ENCODE measurements at places on chromosomes 13 and 19.

- DNase-seq = no peak
These were observed 415.7 kb downstream of the DIAPH3 start for GRCh38 chr13:59748046-59748445.

DNA sequence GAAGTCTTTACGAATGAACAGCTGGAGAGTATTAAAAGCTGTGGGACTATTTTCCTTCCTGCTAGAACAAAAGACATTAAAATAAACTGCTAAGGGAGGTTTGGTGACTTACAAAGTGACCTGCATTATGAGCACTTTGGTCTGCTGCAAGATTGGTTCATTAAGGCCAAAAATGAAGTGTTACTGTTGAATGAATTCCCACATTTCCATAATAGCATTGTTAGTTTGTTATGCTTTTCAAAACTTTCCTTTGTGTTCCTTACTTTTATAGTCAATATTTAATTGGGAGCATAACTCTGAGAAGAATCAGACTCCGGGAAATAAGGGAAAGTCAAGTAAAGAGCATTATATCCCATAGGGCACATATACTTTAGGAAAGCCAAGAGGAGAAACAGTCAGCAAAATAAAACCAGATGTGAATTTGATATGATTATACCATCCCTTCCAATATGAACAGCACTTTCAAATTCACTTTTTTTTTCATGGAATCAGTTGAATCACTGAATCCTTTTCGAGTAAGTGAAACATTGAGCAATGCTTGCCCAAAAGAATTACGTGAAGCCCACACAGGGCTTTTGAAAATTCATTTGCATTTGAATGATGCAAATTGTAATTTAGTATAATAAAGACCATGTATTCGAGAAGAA lies 112.6 kb downstream of the KCTD12 start:
- DNase-seq = no peak

GRCh38 chr19:49643466-49643865 lies 1.5 kb downstream of the SCAF1 start:
- DNase-seq = no peak

DNA sequence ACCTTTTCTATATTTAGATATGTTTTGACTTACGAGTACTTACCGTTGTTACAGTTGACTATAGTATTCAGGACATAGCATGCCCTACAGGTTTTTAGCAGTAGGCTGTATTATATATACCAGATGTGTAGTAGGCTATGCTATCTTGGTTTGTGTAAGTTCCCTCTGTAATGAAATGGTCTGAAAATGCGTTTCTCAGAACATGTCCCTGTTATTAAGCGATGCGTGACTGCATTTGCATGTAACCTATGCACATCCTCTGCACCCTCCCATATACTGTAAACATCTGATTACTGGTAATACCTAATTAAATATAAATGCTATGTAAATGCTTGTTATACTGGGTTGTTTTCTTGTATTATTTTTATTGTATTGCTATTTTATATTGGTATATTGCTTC lies 6.6 kb downstream of the ZNF766 start:
- no peak for DNase-seq

DNA sequence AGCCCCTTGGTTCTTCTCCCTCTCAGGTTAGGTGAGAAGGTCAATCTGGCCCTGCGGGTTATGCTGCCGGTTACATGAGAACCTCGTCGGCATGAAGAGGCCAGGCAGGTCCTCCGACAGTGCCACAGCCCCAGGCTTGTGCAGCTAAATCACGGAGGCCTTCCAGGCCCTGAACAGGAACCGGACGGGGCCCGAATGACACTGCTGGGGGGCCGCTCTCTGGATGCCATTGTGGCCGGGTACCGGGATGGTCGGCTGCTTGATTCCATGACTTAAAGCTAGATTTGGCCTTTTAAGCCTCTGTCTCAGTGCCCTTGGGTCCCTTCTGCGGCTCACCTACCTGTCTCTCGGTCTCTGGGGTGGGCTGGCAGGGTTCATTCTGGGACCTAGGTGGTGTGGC lies 48.4 kb downstream of the C1QTNF9 start:
- no peak for DNase-seq

DNA sequence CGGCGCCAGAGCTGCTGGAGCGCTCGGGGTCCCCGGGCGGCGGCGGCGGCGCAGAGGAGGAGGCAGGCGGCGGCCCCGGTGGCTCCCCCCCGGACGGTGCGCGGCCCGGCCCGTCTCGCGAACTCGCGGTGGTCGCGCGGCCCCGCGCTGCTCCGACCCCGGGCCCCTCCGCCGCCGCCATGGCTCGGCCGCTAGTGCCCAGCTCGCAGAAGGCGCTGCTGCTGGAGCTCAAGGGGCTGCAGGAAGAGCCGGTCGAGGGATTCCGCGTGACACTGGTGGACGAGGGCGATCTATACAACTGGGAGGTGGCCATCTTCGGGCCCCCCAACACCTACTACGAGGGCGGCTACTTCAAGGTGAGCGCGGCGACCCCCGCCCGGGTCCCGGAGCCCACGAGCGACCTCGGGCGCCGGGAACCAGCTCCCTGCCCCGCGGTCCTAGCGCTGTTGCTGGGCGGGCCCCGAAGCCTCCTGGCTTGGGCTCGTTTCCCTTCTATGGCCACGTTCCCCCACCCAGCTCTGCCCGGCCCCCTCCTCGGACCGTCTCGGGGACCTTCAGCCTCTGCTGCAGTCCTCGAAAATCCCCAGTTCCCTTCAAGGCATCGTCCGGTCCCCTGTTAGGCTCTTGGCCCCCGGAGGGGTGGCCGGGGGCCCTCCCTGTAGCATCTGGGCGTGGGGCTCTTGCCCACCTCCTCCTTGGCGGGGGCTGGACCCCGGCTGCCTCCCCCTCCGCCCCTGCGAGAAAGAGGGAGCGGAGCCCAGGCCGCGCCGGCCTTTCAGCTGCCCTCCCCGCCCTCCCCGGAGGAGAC lies at the start of gene CDC34:
Gene CDC34, plus strand, starts transcription at position 8 of the 808 bp plus-strand sequence. Its CDS starts 172 bp downstream, at position 180.
- DNase-seq = no peak

- no peak for DNase-seq
These were observed 13.2 kb downstream of the NUCB1 start for GRCh38 chr19:48913114-48913889.

GRCh38 chr19:39845172-39845571 lies 1.0 kb downstream of the FBL start:
- DNase-seq = no peak

- no peak for DNase-seq
These were observed 10.3 kb downstream of the NEK5 start for GRCh38 chr13:52118595-52118994.

GRCh38 chr13:29908416-29909080 lies 58.1 kb upstream of the UBL3 start:
- no peak for DNase-seq

GRCh38 chr13:105552078-105552477 lies 983.4 kb downstream of the EFNB2 start:
- DNase-seq = no peak

DNA sequence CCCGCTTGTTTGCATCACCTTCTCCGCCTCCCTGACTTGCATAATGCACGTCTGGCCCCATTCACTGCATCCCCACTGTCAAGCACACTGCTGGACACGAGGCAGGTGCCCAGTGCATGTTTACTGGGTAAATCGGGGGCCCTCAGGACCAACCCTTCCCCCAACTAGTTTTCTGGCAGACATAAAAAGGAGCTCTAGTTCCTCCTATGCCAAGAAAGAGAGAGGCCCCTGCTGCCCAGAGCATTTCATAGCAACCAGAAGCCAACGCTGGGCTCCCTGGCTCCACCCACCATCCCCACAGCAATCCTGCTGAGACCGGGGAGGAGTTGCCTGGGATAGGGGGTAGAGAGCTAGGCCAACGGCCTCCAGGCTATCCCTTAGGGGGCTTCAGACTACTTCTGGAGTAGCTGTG lies 23.2 kb downstream of the ANKRD27 start:
- no peak for DNase-seq

GRCh38 chr19:54343868-54344267 lies 4.9 kb upstream of the LILRA4 start:
- DNase-seq = no peak

- no peak for DNase-seq
These were observed 54.1 kb upstream of the MLNR start for GRCh38 chr13:49165798-49166752.

GRCh38 chr19:32735936-32736335 lies 16.4 kb downstream of the TDRD12 start:
- no peak for DNase-seq

DNA sequence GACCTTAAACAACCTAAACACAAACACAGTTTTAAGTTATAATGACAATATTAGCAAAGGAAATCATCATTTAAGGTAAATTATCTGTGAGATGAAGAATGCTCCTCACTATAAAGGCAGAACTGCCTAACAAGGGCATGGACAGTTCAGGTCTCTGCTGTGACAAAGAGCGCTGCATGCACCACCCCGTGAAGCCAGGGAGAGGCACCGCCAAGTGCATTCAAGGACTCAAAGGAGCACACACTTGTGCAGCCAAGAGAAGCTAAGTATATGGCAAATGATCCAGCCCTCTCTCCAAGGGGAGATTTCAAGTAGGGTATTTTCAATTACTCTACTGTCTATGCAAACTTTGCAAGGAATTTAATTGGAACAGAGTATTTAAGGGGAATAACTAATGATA lies 126.0 kb downstream of the RAP2A start:
- DNase-seq = no peak

DNA sequence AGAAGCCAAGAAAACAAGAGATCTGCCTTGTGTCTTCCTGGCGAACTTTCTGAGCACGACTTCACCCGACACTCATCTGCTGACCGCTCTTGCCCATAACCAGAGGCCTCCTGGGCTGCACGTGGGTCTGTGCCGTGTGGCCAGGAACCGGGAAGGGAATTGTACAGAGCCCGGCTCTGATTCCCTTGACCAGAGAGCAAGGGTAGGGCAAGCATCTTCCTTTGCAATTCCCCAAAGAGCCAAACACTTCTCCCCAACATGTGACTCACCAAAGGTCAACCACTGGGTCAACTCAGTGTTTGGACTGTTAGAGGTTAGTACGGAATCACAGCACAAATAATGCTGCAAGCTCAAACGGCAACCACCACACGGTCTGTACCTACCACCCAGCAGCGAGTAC lies 48.9 kb downstream of the KLF2 start:
- no peak for DNase-seq

DNA sequence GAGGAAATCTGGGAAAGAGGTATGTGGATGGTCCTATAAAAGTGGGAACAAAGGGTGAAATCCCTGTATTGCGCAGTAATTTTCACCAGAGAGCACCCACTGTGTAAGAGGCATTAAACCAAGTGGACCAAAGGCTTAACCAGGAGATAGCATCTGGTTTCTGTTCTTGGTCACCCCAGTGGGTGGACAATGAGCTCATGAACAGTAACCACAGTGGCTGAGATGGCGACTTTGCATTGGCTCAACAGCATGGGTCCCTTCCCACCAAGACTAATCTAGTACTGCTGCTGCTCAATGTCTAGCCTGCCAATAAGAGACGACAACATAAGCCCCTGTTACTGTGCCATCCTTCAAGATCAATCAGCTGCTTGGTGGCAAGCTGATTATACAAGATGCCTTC lies 36.6 kb downstream of the CCDC169 start:
- DNase-seq = no peak

GRCh38 chr13:20738616-20739015 lies 35.1 kb downstream of the IL17D start:
- no peak for DNase-seq

DNA sequence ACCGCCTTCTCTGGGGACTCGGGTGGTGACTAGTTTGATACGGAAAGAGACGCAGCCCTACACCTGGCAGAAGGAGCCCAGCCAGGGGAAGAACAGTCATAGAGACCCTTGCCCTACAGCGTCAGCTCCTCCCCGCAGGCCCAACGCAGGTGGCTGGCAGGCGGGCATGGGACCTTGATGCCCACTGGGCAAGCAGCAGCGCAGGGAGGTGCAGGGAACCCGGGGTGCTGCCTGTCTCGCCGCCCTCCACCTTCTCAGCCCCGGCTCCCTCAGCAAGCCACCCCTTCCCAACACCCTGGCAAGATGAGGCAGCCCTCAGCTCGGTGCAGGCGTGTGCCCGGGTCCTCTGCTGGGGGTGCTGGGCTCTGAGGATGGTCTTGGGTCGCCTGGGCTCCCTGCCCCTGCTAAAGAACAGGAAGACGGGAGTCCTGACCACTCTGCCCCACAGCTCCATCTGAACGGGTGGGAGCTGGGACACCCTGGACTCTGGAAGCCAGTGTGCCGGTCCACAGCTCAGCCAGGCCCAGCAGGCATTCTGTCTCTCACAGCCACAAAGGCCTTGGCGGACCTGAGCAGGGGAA lies 9.0 kb downstream of the MIER2 start:
- no peak for DNase-seq

- DNase-seq = no peak
These were observed 15.3 kb upstream of the GJB6 start for GRCh38 chr13:20247403-20247802.

DNA sequence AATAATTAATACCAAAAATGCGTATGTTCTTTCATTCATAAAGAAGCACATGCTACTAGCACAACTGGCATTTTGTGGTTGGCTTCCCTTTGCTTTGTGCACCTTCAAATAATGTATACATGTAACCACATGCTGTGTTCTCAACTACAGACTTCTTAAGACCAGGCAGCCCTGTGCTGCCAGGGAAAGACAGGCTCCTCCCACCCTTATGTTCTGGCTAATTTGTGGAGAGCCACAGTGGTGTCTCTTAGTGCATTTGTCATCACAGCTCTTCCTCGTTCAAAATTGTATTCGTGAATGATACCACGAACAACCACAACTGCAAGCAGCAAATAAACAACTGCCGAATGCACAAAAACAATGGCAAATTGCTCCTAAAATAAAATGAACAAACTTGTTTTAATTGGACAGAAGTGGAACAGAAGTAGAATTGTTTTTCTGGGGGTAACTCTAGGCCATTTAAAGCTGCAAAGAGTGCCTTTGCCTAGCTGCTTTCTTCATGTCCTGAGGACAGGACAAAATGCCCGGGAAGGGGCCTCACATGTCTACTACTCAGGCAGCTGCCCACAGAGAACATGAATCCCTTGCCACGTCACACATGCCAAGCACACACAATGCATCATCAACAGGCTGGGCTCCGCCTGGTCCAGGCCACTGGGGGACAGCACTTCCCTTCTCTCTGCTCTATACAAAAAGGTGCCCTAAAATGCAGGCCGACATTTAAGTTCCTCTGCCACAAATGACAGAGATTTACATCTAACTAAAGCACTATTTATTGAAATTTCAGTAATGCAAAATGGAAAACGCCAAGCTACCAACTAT lies 21.7 kb downstream of the IRS2 start:
- DNase-seq = no peak

DNA sequence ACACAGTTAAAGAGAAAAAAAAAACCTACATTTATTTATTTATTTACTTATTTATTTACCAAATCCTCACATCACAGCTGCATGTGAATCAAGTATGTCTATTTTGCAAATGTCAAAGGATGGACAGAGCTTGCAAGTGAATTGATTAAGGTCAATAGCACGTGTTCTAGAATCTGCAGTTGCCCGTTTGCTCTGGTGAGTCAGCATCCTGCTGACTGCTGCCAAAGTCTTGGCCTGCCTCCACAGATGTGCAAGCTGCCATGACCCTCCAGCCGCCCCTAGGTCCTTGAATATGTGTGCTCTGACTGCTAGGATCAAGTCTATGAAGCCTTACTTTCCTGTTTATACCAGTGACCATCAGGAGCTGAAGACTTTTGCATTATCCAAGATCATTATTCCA lies 320.6 kb downstream of the GPC5 start:
- no peak for DNase-seq
